ENCODE measurements at places on chromosomes 16 and 17.
A peak's percentile ranks its signal among the peaks of the same experiment; 100 is the strongest.

- H3K4me3 ChIP-seq: no peak overlapping the region
- H3K27ac ChIP-seq: no peak overlapping the region
- H3K4me1 ChIP-seq: peaks cover 29% of the 10 kb centered on the region
- no peaks in the 10 kb centered on the region for H3K27me3 ChIP-seq
These were observed 4.5 kb downstream of the SAMD14 start for GRCh38 chr17:50125420-50125997.

GRCh38 chr16:79725051-79725450, 124.5 kb upstream of the MAF start:
- no peak for DNase-seq
- no peaks in the 10 kb centered on the region for H3K27me3 ChIP-seq
- H3K36me3 ChIP-seq: no peaks in the 10 kb centered on the region
- H3K27ac ChIP-seq: no peak overlapping the region
- H3K4me3 ChIP-seq: no peak overlapping the region

DNA sequence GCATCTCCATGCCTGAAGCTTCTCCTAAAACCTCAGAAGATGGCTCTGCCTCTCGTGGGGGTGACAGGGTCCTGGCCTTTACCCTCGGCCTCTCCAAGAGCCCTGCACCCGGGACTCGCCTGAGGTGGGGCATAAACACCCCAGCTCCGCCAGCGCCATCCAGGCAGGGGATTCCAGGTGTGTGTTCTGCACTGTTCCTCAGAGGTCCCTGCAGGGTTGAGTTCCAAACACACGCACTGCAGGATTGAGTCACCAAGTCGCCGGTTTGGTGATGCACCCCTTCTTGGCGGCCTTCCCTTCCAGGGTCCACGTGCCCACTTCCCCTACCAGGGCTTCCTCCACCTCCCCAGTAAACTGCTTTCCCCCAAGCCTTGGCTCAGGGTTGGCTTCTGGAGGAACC, 40.0 kb upstream of the RBFOX3 start:
- no peaks in the 10 kb centered on the region for H3K4me1 ChIP-seq
- peaks cover 5% of the 10 kb centered on the region for H3K27me3 ChIP-seq
- DNase-seq: peak; percentile 32
- no peak overlapping the region for H3K27ac ChIP-seq

GRCh38 chr17:60386147-60387058, 5.5 kb downstream of the USP32 start:
- no peaks in the 10 kb centered on the region for H3K27me3 ChIP-seq
- no peak for DNase-seq
- no peak overlapping the region for H3K4me3 ChIP-seq
- no peaks in the 10 kb centered on the region for H3K36me3 ChIP-seq

DNA sequence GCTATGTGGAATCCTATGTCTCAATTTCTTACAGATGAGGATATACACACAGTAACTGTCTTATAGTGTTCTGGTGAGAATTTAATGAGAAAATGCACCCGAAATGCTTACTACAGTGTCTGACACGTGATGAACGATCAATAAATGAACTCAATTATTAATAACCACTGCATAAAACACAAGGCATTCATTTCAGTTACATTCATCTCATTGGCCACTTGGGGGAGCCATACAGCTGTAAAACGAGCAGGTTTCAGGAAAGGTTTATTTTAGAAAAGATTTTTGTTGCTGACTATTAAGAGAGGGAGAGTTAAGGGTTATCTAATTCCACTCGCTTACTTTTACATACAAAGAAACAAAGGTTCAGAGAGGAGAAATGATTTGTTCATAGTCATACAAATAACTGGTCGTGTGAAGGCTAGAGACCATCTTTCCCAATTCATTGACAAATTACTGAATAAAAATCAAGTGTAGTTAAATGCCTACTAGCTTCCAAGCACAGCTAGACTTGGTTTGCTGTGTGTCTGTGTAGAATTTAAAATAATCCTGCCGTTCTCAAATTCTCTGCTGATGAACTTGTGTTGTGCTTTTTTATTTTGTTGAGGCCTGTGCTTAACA, 160.1 kb downstream of the MAP2K4 start:
- H3K27me3 ChIP-seq: no peaks in the 10 kb centered on the region
- H3K4me3 ChIP-seq: no peak overlapping the region
- H3K36me3 ChIP-seq: no peaks in the 10 kb centered on the region
- no peak for DNase-seq
- H3K4me1 ChIP-seq: no peaks in the 10 kb centered on the region
- no peak overlapping the region for H3K27ac ChIP-seq

All from right atrium auricular region (tissue), 2 donors.